ENCODE measurements at places on chromosomes 7 and 10.
A peak's percentile ranks its signal among the peaks of the same experiment; 100 is the strongest.

- DNase-seq, result no peak
Measured at GRCh38 chr7:41436139-41436538, 266.8 kb downstream of the INHBA start.

- no peak for DNase-seq
Measured at GRCh38 chr7:32092346-32092745, 22.1 kb upstream of the PDE1C start.

DNA sequence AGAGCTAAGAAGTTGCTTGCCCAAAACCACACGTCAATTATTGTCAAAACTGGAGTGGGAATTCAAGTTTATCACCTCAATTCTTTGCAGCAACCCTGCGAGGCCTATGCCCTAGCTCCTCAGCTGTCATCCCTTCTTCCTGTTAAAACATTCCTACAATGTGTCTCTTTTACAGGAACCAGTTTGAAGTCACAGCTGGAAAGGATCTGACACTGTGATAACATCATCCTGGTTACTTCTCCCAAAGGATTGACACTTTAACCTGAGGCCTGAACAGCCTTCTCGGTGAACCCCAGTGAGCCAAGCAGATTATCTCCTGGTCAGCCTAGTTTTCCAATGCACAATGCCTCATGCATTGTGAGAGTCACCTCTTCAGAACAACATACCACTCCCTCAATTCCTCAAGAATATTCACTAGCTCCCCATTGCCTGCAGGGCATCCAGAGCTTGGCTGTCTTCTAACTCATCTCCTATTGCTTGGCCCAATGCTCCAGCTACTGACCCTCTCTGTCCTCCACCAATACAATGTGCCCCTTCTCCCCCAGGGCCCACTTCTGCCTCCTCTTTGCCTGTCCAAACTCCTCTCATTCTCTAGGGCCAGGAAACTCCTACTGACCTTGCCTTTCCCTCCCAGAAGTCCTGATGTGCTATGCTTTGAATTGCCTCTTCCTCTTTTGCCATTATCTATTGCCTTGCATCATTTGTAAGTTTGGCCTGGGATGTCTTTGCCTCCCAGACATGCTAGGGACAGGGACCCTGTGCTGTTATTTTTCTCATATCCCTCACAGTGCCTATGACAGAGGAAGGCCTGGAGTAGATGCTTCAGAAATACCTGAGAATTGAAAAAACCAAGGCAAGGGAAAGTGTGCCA, 10.4 kb upstream of the DLG5 start:
- DNase-seq, result no peak

GRCh38 chr10:130455791-130456190, 319.6 kb downstream of the GLRX3 start:
- no peak for DNase-seq

DNA sequence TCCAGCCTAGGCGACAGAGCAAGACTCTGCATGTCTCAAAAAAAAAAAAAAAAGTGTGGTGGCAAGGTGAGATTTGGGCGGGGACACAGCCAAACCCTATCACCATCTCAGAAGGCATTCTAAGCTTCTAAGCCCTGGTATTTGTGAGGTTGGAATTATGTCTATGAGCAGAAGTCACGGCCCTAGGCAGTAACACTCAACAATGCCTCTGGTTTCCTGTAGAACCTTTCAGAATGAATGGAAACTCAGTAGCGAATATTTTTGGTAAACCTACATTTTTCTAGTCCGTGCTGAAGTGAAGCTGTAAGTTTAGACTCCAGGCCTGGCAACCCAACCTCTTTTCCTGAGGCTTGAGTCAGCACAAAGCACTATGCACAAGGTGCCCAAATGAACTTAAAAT, 88.3 kb downstream of the FAM107B start:
- no peak for DNase-seq

DNA sequence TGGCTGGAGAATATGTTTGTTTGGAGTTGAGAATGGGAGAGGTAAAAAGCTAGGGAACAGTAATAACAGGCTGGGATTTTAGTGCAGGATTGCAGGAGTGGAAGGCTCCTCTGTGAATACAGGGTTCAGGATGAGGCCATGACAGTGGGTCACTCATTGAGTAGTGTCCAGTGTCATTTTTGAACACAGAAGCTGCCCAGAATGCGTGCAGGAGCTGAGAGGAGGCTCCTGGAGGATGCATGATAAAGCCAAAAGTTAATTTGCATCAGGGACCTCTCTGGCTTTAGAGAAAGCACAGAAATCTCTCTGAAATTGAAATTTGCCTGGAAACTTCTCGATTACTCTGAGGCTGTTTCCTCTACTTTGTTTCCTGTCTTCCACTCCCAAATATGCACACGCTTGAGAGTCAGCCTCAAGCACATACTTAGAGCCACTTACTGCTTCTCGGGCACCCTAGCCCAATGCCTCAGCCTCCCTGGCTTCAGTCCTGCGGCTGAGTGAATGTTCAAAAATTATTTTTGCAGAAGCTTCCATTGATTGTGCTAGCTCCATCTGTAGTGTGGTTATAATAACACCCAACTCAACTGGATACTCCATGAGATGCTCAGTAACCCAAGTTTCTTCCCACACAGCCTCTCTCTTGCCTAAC, 1.8 kb upstream of the GALNT17 start:
- no peak for DNase-seq

DNA sequence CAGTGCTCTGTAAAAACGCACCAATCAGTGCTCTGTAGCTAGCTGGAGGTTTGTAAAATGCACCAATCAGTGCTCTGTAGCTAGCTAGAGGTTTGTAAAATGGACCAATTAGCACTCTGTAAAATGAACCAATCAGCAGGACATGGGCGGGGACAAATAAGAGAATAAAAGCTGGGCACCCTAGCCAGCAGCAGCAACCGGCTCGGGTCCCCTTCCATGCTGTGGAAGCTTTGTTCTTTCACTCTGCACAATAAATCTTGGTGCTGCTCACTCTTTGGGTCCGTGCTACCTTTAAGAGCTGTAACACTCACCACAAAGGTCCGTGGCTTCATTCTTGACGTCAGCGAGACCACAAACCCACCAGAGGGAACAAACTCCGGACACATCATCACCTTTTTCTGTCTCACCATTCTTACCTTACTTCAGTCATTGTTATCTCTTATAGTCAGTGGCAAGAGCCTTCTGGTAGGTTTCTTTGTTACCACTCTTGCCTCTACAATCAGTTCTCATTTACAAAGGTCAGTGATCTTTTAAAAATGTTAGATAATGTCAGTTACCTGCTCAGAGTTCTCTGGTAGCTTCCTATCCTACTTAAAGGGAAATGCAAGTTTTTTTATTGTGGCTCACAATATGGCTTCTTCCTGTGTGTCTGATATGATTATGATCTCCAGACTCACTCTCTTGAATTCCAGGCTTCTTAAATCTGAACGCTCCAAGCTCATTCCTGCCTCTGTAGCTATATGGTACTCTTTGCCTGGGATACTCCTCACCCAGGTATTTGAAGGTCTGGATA, 4.5 kb downstream of the STAM start:
- DNase-seq, result peak; percentile 70

DNA sequence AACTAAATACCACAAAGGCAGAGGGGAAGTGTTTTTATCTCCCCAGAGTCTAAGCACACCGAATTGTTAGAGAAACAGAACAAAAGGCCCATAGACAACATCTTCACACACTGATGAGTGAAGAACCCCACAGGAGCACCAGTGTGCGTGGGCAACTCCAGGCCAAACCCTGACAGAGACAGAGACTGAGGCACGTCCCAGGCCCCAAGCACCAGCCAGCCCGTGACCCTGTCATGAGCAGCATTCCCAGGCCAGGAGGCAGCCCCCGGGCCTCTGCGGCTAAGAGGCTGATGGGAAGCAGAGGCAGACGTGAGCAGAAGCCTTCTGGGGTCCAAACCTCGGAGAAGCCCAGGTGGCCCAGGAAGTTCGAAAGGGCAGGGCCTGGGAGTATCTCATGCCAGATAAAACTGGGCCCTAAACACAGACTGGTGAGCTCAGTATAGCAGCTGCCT, 184.4 kb downstream of the TCERG1L start:
- DNase-seq, result no peak

GRCh38 chr7:141641876-141642275, 60.1 kb downstream of the DENND11 start:
- DNase-seq, result no peak

DNA sequence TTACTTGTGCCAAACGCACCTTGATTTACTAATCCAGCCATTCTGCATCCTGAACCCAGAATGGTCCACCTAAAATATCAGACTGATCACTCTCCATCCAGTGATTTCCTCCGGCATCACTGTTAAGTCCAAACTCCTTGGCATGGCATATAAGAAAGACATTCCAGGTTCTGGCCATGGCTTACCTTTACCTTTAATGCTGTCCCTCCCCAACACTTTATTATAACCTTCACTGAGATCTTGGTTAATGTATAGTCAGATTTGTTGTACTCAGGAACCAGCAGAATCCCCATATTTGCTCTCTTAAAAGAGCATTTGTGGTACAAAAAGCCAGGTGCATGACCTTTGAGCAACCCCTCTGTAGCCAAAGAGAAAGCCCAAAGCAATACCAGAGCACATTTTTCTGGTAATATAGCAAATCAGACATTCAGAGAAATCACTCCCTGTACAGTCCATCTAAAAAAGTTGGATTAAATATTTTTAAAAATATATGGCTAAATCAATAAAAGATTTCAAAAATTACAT, 10.2 kb downstream of the UMAD1 start:
- DNase-seq, result no peak

DNA sequence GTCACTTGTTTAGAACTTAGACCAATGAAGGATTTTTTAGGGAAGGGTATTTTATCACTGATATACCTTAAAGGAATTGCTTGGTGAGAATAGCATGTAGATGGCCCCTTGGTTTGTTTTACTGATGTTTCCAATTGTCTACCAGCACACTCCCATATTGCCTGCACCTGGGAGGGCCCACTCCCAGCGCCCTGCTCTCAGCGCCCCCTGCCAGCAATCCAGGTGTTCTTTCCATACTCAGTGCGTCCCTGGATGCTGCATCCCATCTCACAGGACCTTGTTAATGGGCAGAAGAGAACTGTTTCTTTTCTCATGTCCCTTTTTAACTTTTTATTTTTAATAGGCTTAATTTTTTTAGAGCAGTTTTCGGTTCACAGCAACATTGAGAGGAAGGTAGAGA, 24.1 kb upstream of the SFRP5 start:
- no peak for DNase-seq

DNA sequence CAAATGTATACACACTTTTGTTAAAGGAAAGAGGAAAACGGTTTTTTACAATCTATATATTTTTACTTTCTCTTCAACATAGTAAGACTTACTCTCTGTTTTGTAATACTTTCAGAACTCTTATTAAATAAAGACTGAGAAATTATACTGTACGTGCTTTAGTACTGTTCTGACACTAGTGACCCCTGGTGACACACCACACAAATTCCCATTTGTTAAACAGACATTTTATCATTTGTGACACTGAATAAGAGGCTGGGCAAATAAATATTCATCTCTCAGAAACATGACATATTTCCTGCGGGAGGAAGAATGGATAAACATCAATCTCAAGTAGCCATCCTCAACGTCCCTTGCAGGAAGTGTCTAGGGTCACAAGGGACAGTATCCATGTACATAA, 68.9 kb upstream of the ZNF33B start:
- DNase-seq, result no peak

GRCh38 chr10:8088504-8088903, 34.0 kb downstream of the GATA3 start:
- no peak for DNase-seq

- DNase-seq, result no peak
Measured at GRCh38 chr7:117808341-117808757, 64.9 kb downstream of the CTTNBP2 start.

- DNase-seq, result no peak
Measured at GRCh38 chr7:96823274-96823673, 113.6 kb upstream of the SEM1 start.

GRCh38 chr10:110610308-110610774, 33.8 kb upstream of the RBM20 start:
- no peak for DNase-seq

- DNase-seq, result no peak
Measured at GRCh38 chr7:157830331-157830730, 493.5 kb downstream of the DNAJB6 start.

GRCh38 chr7:113657603-113658002, 261.2 kb downstream of the PPP1R3A start:
- no peak for DNase-seq

DNA sequence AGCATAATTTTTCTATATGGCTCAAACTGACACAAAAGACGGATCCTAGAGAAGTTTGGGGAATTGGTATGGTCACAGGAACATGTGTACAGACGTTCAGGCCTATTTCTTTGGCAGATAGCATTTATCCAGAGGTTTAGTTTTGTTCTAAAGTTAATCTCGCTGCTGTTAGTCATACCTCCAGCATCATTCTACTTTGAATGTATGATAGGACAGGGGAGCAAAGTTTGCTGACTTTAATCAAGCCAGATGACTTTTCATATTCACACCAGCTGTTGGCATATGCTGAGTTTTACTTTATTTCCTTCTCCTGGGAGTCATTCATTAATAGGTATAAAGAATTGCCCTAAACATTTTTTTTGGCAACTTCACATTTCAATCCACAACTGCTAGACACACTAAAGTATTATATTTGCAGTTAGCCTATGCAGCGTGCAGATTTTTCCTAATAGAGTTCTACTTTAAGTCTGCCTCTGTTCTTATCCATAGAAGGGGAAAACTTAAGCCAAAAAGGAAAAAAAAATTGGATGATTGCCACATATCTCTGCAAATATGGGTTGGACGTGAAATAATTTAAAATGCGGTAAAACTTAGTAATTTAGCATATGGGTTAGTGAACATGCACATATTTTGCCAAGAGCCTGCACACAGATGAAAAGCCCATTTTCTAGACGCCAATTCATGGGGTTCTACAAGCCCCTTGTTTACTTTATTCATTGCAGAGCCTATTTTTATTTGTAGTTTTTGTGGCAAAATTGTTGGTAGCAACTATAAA, 213.1 kb downstream of the C7orf25 start:
- no peak for DNase-seq

GRCh38 chr10:124671486-124672075, 72.6 kb downstream of the FAM53B start:
- DNase-seq, result no peak

DNA sequence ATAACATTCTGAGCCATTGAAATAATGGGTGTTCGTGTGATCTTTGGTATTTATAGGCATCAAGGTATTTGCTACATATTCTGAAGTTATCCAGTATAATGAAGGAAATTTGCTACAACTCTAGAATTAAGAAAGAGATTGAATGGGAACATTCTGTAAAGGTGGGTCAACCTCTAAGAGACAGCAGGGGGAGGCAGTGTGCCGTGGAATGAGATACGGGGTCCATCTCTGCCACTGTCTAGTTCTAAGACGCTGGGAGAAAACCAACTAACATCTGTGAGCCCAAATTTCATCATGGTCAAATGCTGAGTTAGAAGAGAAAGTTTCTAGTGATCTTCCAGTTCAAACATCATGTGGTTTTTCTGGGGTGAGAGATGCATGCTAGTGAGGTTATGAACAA, 368.9 kb downstream of the SORCS1 start:
- DNase-seq, result no peak

GRCh38 chr7:131011432-131011742, 277.4 kb upstream of the KLF14 start:
- DNase-seq, result no peak

Data from stimulated activated CD8-positive, alpha-beta memory T cell treated with anti-CD3 and anti-CD28 coated beads, Interleukin-15, amount 100 ng/mL, for 48 hours (primary cell).